ENCODE measurements at places on chromosomes 7 and 10.
A peak's percentile ranks its signal among the peaks of the same experiment; 100 is the strongest.

GRCh38 chr10:109647627-109648026 lies 275.7 kb downstream of the XPNPEP1 start:
- peak; percentile 30 for DNase-seq

GRCh38 chr10:93088466-93088865 lies 14.8 kb downstream of the CYP26A1 start:
- DNase-seq: no peak

GRCh38 chr7:72038022-72038732 lies 374.0 kb downstream of the CALN1 start:
- no peak for DNase-seq

GRCh38 chr7:140079121-140079536 lies 16.4 kb upstream of the PARP12 start:
- peak; percentile 82 for DNase-seq

- no peak for DNase-seq
These were observed 1.7 kb downstream of the RASGEF1A start for GRCh38 chr10:43264965-43265798.

DNA sequence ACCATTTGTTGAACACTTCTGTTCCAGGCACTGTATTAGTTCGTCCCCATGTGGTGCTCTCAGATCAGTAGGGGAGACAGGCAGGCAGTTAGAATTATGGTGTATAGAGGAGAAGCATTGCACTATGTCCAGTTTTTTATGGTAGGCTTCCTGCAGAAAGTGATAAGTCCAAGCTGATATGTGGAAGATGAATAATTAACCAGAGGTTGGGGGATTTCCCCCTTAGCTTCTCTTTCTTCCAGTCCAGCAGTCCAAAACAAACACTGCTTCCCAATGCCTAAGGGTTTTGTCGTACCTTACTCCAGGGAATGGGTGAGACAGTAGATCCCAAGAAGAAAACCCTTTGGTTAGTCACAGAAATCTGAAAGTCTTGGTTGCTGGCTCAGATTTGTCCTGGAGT lies 19.2 kb downstream of the HIF1AN start:
- DNase-seq: no peak

GRCh38 chr7:48781752-48782151 lies 142.6 kb upstream of the CDC14C start:
- DNase-seq: no peak

DNA sequence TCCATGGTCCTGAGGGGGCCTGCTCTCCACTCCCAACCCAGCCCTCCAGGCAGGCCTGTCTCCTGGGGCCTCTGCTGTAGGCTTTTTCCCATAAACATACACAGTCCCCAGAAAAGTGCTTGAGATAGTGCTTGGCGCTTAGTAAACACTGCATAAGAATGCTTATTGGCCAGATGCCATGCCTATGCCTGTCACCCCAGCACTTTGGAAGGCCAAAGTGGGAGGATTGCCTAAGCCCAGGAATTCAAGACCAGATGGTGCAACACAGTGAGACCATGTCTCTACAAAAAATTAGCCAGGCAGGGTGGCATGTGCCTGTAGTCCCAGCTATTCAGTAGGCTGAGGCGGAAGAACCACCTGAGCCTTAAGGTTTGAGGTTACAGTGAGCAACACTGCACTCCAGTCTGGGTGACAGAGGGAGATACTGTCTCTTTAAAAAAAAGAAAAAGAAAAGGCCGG lies 24.6 kb upstream of the ASL start:
- DNase-seq: no peak

DNA sequence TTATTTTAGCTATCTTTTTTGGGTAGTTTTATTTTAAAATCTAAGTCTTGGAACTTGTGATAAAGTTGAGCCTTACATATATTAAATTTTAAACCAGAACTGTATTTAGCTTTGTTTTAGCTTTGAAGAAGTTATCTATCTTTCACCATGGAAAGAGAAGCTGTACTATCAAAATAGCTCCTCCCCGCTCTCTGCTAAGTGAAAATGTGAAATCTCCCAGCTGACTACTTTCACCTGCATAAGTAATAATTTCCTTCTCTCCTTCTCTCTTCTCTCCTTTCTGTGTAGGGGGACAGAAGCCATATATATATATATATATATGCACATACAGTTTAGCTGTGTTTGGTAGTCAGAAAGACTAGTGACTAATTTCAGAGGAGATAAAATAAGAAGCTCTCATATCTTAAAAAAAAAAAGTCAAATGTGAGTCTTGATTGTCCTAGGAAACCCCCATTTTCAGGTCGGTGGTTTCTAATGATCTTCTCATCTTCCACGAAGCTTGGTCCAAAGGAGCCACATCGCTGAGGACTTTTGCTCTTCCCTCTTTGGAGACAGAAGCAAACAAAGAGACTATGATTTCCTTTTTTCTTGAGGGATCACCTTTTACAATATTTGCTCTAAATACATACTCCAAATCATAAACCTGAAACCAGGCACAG lies 30.6 kb upstream of the GDI2 start:
- no peak for DNase-seq

DNA sequence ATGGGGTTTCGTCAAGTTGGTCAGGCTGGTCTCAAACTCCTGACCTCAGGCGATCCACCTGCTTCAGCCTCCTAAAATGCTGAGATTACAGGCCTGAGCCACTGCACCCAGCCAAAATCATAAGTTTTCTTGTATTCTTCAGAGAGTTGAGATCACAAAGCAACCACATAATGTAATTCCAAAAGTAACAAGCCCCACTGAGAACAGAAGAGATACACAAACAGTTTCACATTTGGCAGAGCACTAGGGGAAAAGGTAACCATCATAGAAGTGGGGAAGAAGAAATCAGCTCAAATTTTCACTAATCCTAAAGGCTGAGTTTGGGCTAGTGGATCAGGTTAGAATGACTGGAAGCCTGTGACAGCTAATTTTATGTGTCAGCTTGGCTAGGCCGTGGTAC lies 5.4 kb upstream of the CEP41 start:
- DNase-seq: no peak

GRCh38 chr7:87287738-87288341 lies 57.6 kb upstream of the CROT start:
- DNase-seq: no peak

DNA sequence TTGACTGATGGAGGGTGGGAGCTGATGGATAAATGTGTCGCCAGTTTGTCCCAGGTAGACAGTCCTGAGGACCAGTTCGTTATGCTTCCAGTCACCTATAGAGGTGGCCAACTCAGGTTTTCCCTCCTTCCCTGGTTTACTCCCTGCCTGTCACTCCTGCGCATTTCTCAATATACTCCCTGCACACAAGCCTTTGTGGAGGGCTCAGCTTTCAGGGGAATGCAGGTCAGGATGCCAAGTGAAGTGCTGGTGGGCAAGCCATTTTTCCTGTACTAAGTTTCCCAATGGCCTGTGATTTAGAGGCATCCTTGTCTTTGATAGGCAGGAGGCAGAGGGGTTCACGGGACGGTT lies 473.5 kb upstream of the ZMIZ1 start:
- DNase-seq: no peak

DNA sequence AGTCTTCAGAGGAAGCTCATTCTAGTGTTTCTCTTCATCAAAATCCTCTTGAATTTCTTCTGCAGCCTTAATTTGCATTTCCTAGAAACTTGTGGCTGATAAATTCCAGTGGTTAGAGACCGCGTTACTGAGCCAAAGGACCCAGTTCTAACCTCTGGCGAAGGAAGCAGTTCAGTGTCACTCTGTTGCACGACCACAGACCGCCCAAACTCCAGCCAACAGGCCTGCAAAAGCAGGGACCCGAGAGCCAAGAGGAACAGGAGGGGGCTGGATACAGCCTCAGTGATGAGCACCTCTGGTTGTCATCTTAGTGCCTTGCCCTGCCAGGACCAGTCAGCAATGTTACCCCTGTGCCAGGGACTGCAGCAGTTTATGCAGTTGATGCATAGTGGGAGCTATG lies 70.0 kb downstream of the AFAP1L2 start:
- DNase-seq: peak; percentile 12

DNA sequence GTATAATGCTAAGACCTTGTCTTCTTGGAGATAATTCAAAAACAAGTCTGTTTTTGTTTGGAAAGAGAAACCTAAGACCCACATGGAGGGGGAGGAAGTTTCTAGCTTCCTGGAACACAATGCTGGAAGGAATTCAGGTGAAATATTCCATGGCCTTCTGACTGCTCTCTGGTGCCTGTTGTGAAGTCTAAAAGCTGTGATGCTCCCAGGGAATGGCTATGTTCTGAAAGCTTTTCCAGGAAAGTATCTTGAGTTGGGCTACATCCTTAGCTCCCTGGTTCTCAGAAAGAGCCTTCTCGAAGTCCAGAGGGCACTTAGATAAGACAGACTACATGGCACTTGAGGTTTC lies 12.5 kb upstream of the PFKP start:
- no peak for DNase-seq

DNA sequence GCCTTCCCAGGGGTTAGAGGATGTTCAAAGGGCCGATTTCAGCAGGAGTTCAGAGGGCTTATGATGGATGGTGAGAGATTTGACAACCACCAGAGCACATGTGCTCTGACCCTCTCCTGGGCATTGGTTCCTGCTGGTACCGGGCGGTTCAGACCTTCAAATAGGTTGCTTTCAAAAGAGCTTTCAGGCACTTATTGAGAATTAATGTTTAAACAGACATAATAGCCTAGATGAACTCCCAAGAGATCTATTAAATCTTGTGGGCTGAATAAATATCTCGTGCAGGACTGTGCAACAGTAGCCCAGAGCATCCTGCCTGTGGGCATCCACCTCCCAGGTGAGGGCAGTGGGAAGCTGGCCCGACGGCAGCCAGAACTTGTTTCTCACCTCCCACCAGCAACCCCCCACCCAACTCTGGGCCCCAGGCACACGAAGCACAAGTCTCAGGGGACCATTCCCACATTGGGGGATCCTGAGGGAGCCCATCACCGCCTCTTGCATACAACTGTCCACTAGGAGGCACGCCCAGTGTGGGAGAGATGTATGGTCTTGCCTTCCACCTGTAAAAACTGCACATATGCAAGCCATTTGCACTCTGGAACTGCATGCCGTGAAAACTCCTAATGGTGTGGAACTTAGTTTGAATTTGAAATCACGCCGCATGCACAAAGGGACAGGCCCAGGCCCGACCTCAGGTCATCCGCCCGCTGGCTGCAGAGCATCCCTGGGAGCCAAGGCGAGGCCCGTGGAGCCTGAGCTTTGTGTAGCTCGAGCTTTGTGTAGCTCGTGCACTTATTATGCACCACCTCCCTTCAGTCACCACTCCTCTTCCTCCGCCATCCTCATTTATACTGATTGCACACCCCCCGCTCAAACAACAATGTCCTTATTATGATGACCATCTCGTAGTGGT lies 147.8 kb downstream of the ADCY1 start:
- DNase-seq: peak; percentile 30

- DNase-seq: no peak
These were observed 499.6 kb upstream of the LRRN3 start for GRCh38 chr7:110591341-110591740.

DNA sequence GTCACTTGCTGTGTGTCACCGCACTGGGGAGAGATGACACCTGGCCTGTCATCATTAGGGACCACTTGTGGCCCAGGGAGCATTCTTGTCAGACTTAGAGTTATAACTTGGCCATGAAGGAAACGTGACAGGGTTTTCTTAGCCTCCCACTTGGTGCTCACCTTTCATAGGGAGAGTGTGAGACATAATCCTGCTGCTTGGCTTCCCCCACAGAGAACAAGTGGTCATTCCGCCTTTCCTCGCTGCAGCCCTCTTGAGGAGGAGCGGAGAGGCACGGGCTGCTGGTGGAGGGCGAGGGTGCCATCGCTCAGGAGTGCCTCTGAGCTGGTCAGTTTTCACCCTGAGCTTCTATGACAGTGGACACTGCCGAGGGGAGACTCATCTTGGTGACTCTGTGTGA lies 125.0 kb upstream of the GJD4 start:
- peak; percentile 57 for DNase-seq

DNA sequence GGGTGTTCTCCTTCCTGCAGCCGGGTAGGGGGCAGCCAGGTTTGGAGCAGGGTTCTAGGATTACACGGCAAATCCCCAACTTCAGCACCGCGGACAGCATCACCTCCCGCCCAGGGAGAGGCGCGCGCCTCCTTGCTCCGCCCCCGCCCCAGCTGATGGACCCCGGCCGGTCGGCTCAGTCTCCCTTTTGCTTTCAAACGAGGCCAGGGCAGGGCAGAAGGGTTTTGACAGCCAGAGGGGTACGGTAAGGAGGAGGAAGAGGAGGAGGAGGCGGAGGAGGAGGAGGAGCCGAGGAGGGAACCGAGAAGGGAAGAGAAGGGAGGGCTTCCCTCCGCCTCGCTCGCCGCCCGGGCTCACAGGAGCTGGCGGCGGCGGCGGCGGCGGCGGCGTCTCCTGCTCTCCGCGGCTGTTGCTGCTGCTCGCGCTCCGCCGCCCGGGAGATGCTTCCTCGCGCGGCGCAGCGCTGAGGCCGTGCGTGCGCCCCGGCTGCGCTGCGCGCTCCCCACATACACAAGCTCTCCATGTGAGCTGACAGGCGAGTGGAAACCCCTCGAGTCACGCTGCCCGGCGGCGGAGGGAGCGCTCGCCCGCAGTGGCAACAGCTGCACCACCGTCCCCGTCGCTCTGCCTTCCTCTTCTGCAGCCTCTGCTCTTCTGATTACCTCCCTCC lies 615 bp upstream of the CNTNAP2 start:
- DNase-seq: peak; percentile 93

DNA sequence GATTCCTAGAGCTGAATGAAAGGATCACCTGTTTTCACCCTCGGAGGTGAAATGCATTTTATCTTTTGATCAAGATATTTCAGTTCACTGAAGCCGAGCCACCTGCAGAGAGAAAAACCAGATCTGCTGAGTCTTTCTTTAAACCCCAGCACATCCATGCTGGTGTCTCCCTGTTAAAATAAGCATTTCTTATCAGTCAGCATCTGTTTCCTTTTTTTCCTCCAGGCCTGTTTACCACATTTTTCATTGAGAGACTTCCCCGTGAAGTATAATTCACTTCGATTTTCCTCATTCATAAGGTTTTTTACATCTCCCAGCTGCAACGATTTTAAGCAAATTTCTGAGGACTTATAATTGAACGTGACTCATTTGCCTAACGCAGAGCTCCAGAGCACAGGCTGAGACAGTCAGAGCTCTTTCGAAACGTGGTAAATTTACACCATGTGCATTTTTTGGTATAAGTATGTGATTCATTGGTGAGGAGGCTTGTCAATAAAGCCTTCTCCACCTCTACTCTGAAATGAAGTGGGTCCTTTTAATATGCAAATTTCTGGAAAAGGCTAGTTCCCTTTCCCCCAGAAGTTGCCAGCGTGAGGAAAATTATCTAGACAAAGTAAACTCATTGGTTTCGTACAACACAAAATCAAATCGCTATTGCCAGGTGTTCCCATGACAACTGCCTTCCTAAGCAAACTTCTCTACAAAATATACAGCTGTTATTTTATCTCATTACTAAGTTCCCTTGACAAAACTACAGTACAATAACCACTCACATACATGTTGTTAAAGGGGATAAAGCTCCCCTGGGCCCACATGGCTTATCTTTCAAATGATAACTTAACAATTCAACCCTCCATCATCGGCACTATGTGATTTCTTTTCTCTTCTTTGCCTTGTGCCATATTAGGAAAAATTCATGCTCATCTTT lies 374.8 kb upstream of the AKR1E2 start:
- DNase-seq: peak; percentile 18

Data from GM23338 (cell line).